Activated T-cell treated with anti-CD3 and anti-CD28 coated beads, Interleukin-2, amount 50 U/mL, for 4 hours (primary cell): ENCODE measurements at places on chromosomes 3 and 15.

- no peak for DNase-seq
Observed at GRCh38 chr3:41847679-41848078, 114.2 kb downstream of the ULK4 start.

DNA sequence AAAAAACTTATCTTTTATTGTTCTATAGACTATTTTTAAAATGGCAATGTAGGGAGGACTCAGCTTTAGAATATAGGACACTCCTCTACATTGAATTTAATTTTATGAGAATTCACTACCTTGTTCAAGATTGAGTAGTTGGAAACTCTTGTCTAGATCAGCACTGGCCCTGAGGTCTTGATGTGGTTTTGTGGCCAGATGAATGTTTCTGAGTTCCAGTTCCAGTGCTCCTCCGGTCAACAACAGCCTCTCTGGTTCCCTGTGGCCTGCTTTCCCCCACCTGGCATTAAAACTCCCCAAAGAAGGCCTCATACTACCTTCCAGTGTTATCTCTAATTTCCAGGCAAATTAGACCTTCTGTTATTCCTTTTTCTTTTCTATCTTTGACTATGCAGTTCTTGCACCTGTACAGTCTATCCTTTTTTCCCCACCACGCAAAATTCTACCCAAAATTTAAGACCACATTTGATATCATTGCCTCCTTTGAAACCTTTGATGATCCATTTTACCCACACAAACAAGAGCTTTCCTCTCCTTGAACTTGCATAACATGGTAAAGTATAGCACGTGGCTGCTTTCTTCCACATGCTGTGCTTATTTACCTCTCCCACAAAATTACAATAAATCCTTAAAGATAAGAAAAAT lies 9.6 kb upstream of the ANP32A start:
- DNase-seq, result no peak

GRCh38 chr15:73865379-73865778 lies 8.0 kb upstream of the TBC1D21 start:
- no peak for DNase-seq

- DNase-seq, result no peak
Observed at GRCh38 chr3:167859610-167860009, 124.1 kb downstream of the SERPINI1 start.

GRCh38 chr15:80816936-80817335 lies 37.8 kb downstream of the CEMIP start:
- no peak for DNase-seq

- no peak for DNase-seq
Observed at GRCh38 chr15:65176056-65176455, 9.1 kb downstream of the CLPX start.

DNA sequence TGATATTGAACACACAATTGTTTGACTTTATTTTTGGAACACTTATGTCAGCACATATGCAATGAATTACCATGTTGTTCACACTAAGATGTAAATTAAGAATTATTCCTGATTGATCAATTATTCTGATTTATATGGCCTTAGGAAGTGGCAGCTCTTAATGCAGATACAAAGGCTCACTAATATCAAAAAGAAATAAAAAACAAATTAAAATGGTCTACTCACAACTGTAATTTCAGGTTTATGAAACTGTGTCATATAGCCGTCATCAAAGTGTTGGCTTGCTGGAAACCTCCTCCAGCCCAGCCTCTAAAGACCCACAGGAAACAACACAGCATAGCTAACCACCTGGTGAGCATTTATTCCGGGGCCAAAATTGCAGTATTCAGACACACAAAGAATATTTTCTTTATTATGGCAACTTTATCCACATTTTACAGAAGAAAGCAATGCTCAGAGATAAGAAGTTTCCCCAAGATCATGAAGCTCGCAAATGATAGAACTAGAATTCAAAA lies 33.4 kb downstream of the PDZRN3 start:
- no peak for DNase-seq

DNA sequence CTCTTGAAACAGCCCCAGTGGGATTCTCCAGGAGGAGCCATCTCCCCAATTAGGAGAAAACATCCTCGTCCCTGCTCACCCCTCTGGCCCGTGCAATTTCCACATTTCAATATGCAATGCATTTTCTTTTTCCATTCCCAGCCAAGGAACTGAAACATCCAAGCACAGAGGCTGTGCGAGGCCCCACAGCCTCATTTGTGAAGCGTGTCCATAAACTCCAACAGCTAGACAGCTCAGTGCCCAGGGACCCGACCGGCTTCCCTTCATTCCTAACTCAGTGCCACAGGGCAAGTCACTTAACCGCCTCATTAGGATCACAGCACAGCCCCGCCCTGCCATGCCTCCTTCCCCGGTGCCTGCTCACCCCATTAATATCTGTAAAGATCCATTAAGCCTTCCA lies 204.2 kb upstream of the IGF1R start:
- DNase-seq, result no peak

- no peak for DNase-seq
Observed at GRCh38 chr15:87045746-87046145, 966.1 kb downstream of the AGBL1 start.

- no peak for DNase-seq
Observed at GRCh38 chr15:74345051-74345450, 22.4 kb downstream of the CYP11A1 start.

GRCh38 chr3:39221141-39221530 lies 28.7 kb upstream of the XIRP1 start:
- no peak for DNase-seq

- DNase-seq, result no peak
Observed at GRCh38 chr15:70935631-70936030, 43.0 kb downstream of the LRRC49 start.

DNA sequence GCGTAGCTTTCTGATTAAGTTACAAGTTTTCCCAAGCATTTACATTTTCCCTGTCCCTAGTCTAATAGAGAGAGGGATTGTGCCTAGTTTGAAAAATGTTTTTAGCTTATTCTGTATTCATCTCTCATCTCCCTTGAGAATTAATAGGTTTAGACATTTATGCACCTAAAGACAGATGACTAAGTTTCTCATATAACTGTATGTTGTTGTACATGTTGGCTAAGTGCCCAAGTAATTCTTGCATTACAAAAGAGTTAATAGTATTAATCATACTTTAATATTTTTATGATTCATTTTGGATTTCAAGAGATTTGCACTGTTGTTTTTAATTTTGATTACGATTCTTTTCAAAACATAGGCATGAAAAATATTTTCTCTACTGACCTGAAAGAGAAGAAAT lies 109.0 kb upstream of the TBL1XR1 start:
- DNase-seq, result no peak

DNA sequence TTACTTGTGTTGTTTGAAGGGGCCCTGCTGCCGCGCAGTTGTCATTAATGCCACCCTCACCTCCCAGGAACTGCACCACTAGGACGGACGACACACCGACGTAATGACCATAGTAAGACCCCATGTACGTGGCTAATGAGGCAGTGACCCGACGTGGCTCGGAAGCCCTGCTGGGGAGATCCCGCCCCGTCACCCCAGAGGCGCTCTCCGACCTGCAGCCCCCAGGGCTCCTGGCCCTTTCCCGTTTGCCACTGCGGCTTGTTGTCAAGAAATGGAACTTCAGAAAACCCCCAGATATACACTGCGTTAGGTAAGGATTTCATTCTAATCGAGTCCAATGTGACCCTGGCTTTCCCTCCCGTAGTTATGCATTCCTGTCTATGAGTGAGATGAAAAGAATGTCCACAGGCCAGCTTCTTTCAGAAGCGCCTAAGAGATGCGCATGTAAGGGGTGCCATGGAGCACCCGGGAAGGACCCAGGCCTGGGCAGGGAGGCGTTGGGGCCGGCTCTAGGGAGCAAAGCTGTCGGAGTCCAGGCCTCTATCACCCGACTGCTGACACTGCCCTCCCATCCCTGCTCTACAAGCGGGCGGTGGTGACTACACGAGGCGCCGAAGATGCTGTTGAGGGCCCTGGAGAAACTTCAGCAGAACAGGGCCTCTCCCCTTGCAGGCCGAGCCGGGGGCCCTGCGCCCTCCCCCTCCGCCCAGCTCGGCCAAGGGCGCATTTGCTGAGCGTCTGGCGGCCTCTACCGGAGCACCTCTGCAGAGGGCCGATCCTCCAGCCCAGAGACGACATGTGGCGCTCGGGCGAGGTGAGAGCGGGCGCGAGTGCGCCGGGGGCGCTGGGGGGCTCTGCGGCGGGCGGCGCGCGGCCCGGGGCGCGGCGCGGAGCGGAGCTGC lies at the start of gene GABRA5:
GABRA5 (plus strand) TSS at position 765 of the 902 bp plus-strand sequence. CDS start 2,187 bp downstream, outside the sequence.
- no peak for DNase-seq

- no peak for DNase-seq
Observed at GRCh38 chr3:149095487-149095886, 9.2 kb upstream of the HLTF start.

- no peak for DNase-seq
Observed at GRCh38 chr15:68775236-68775577, 45.5 kb downstream of the ANP32A start.
